ENCODE measurements at places on chromosomes 6 and 20.

DNA sequence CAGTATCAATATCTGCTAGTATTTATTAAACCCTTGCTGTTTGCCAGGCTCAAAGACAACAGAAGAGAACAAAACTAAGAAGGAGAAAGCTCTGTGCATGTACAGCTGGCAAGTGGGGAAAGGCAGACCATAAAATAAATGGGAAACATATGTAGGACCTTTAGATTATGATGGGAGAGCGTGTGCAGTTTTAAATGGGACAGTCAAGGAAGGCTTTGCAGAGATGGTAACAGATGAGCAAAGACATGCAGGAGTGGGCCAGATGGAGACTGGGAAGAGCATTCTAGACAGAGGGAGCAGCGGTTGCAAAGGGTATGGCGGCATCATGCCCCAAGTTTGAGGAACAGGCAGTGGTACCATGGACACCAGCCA, 260.0 kb downstream of the NRN1 start:
- DNase-seq = no peak

DNA sequence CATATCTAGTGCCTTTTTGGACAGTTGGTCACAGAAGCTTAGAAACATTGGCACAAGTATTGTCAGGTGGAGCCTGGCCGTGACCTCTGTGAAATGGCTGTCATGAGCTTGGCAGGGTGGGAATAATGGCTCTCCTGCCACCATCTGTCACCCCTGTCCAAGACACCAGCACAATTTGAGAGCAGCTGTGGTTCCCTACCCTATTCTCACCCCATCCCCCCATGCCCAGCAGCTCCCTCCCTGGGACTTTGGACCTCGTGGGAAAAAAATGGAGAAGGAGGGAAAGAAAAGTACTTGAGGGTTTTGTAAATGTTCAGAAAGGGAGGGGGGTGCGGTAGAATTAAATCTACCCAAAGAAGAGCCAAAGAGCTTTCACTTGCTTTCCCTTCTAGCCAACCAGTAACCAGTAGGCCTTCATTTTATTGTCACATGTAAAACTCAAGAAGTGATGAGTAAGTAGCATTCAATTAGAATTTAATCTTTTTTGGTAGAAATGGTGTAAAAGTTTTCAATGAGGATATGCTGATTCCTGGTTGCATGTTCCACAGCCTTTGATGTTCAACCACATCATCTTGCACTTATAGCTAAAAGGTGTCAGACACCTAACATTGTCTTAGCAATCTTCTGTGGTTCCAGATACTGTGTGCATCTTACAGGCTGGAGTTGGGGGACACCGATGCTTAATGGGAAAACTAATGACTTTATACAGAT, 263.5 kb upstream of the TAB2 start:
- DNase-seq = no peak

DNA sequence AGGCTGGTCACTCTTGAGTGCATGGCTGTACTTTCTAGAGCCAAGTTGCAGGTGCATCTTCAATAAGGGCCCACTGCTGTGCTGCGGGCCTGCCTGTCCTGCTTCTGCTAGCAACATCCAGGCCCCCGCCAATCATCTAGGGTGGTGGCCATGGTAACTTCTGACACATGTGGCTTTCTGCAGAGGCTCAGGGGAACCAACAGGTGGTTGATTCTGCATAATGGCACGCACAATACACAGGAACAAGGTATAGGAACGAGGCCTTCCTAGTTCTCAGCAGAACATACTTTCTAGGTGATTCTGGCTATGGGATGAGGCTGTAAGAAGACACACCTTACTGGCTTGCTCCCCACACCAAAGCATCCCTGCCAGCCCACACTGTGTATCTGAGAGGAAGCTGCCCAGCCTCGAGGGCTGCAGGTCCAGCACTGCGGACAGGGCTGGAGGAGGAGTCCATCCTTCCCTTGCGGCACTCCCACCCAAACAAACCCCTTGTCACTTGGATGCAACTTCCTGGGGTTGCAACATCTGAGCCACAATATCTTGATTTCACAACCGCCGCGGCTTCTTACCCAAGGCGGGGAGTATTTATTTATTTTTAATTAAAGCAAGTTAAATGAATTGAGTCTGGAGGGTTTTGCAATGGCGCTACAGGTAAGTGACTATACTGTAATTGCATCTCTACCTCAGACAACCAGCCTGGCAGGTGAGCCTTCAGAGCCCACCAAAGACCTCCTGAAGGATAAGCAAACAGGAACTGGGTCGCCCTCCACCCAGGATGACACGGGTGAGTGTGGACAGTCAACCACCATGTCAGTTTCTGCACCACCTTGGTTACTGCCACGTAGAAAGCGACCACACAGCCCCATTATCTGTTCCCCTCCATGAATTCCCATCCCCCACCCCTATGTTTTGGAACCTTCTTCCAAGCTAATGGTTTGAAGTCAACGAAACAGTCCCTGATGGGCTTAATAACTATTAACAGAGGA, 49.6 kb downstream of the SULF2 start:
- no peak for DNase-seq

DNA sequence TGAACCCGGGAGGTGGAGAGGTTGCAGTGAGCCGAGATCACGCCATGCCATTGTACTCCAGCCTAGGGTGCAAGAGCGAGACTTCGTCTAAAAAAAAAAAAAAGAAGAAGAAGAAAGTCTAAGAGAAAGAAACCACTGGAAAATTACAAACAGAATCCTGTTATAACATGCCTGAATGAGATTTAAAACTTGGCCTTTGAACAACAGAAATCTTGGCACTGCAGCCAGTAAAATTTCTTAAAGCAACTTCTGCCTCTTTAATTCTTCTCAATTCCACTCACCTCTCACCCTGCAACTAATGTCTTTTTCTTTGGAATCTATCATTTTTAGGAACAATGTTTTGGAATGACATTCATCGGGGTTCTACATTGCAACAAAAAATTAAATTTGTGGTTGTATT, 26.3 kb downstream of the PM20D2 start:
- DNase-seq = no peak

GRCh38 chr6:25963426-25964123, 973 bp downstream of the TRIM38 start:
- no peak for DNase-seq

- DNase-seq = no peak
Observed at GRCh38 chr6:139982652-139983295, 608.3 kb upstream of the CITED2 start.

- no peak for DNase-seq
Observed at GRCh38 chr6:65075705-65076230, 631.3 kb downstream of the EYS start.

DNA sequence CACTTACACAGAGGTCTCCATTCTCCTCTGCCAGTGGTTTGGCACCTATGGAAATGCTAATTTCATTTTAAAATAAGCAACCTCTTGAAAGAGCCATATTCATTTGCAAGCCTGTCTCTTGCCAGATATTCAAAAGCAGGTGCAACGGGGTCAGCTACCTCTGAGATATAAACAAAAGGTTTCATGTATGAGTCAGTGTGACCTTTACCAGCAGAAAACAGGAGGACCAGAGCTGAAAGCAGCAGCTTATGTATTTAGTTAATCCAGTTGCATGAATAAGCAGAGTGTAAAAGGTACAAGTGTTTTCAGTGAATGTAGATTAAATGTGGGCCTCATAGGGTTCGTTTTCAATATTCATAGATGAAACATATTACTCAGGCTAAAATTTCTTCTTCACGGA, 56.0 kb downstream of the TENT5A start:
- no peak for DNase-seq

- peak; percentile 46 for DNase-seq
Observed at GRCh38 chr20:41617059-41617901, 897 bp downstream of the CHD6 start.

DNA sequence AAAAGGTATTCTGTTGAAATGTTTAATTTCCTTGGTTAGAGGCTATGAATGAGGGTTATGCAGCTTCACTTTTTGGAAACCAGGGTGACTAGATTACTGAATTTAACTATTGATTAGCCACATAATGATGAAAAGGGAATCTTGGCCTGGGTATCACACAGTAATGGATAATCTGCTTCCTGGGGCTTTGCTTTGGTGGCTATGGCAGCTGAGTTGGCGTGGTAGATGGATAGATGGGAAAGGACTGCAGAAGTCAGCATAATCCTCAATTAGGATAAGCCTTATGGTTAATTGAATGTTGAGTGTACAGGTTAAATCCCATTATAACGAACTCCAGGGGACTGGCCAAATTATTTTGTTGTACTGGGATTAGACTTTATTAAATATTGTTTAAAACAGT, 5.2 kb downstream of the NCOA3 start:
- no peak for DNase-seq

DNA sequence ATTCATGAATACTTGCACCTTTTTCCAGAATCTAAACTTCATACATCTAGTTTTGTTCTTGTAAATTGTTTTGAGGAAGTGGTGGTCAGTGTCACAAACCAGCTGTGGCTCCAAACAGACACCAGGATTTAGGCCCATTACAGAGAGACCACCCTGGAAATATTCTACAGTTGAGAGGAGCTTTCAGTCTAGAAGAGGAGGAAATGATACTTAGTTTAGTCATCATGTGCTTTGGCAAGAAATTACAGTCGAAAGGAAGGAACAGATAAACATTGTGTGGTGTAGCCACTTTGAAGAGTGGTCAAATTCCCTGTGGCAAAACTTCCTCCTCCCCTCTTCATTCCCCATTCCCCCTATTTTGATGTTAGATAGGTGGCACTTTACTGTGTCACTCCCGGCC, 15.7 kb downstream of the DCBLD1 start:
- DNase-seq = no peak

Data from activated T-cell treated with anti-CD3 and anti-CD28 coated beads, Interleukin-2, amount 50 U/mL, for 48 hours (primary cell).